Activated T-helper 1 cell treated with anti-CD3 and anti-CD28 coated beads, Interleukin-12 subunit alpha, Interleukin-12 subunit beta, Interleukin-2, Interleukin-4 antibody, amounts not matched to agents 30 ng/mL and 10 ng/mL and 1 ng/mL, durations not matched to agents 14 hours and 24 hours and 36 hours (primary cell): ENCODE measurements at places on chromosomes 5 and 9. TPM values are rescaled to one million over a fixed set of nuclear protein-coding genes. Genes with fewer than 3 reads are reported as not detected.

The PTCH1 gene
- 9.9 and 11.5 TPM in 2 replicates for total RNA-seq

The CERT1 gene
- 41.0 and 43.4 TPM in 2 replicates for total RNA-seq

The CCDC180 gene
- total RNA-seq: 0.83 and 2.4 TPM in 2 replicates

The NIPSNAP3A gene
- 8.3 and 9.2 TPM in 2 replicates for total RNA-seq

The PCDHGA12 gene
- 0.18 TPM in 1 of 2 replicates, not detected in the other for total RNA-seq

- no peak for DNase-seq
These were observed 38.9 kb downstream of the PTTG1 start for GRCh38 chr5:160460377-160461049.

GRCh38 chr5:63323926-63324325, 638.3 kb downstream of the HTR1A start:
- DNase-seq: no peak

- DNase-seq: no peak
These were observed 178.6 kb downstream of the FGF18 start for GRCh38 chr5:171597946-171598640.

- DNase-seq: no peak
These were observed 14.8 kb upstream of the COL5A1 start for GRCh38 chr9:134626571-134627416.

DNA sequence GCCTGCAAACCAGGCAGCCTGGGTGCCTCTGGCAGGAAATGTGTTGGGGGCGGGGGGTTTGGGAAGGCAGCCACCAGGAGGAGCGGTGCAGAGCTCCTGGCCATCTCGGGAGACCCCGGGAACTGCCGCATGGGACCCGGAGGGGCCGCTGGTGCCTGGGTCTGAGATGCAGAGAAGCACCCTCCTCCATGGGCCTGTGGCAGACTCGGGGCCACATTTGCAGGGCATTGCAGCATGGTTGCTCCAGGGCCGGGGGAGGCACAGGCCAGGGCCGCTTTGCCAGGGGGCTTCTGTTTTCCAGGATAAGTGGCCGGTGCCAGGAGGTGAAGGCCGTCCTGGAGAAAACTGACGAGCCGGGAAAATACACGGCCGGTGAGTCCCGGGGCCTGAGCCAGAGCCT, 1.7 kb downstream of the LCN1 start:
- no peak for DNase-seq

DNA sequence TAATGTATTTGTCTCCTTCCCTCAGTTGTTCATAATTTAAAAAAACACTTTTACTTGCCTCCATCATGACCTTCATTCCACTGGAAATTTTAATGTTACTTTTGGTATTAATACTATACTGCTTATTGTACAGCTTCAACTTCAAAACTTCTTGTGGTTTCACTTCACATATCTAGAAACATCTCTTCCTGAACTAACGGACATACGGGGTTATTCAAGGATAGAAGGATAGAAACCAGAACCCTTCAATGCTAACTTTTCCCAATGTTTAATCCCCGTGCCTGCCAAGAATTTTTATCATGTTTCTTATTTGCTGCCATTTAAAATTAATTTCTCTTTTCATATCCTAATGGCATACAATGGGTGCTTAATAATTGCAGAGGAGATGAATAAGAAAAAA, 36.3 kb upstream of the SETD9 start:
- DNase-seq: no peak

GRCh38 chr5:59597690-59598546, 295.6 kb downstream of the PDE4D start:
- no peak for DNase-seq

DNA sequence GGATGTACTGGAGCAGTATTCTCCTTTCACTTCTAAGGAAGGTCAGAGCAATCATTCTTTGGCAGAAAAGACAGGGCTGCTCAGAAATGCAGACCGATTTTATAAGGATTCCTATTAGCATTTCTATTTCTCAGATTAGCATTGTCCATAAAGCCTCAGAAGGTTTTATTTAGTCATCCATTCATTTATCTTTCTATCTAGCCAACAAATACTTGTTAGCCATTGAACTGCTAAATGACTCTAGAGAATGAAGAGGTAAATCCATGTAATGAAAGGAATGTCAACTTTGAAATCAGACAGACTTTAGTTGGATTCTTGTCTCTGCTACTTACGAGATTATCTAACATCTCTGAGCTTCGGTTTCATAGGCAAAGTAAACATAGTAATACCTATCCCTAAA, 165.2 kb downstream of the SLC25A46 start:
- no peak for DNase-seq

DNA sequence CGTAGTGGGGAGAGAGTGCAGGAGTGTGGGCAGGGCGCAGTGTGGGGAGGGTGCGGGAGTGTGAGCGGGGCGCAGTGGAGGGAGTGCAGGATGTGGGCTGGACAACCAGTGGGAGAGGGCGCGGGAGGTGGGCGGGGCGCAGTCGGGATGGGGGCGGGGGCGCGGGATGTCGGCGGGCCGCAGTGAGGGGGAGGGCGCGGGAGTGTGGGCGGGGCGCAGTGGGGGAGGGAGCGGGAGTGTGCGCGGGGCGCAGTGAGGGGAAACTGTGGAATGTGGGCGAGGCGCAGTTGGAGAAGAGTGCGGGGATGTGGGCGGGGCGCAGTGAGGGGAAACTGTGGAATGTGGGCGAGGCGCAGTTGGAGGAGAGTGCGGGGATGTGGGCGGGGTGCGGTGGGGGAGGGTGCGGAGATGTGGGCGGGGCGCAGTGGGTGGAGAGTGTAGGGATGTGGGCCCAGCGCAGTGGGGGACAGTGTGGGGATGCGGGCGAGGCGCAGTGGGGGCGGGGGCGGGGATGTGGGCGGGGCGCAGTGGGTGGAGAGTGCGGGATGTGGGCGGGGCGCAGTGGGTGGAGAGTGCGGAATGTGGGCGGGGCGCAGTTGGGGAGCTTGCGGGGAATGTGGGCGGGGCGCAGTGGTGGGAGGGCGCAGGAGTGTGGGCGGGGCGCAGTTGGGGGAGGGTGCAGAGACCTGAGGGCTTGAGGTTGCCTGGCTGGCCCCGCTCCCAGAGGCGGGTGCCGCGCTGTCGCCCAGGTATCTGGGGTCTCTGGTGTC, at the start of gene NXNL2:
Gene NXNL2, plus strand, starts transcription at position 723 of the 770 bp plus-strand sequence. CDS start 257 bp downstream, outside the sequence.
- peak; percentile 23 for DNase-seq
